ENCODE measurements at places on chromosomes 1 and 21. TPM values are rescaled to one million over a fixed set of nuclear protein-coding genes. Genes with fewer than 3 reads are reported as not detected.

Gene TDRD5
- polyA plus RNA-seq = 2.8 TPM

Gene TAS1R1
- polyA plus RNA-seq = 0.19 TPM

Gene HHAT
- polyA plus RNA-seq = 13.8 TPM

Gene SVBP
- 68.3 TPM for polyA plus RNA-seq

Gene VASH2
- 19.2 TPM for polyA plus RNA-seq

Gene CELA3B
- polyA plus RNA-seq = 0.36 TPM

Gene ZSWIM5
- polyA plus RNA-seq = 8.3 TPM

Gene SUMO3
- polyA plus RNA-seq = 101 TPM

Gene SAMSN1
- 2.7 TPM for polyA plus RNA-seq

Gene RSPH1
- 11.0 TPM for polyA plus RNA-seq

Gene DCAF8
- polyA plus RNA-seq = 264 TPM

Gene FCER1G
- 9.8 TPM for polyA plus RNA-seq

Gene FMO1
- polyA plus RNA-seq = 184 TPM

Gene LRRN2
- 14.7 TPM for polyA plus RNA-seq

Gene LCA5L
- polyA plus RNA-seq = 3.5 TPM

Gene S100A12
- polyA plus RNA-seq = 1.6 TPM

DNA sequence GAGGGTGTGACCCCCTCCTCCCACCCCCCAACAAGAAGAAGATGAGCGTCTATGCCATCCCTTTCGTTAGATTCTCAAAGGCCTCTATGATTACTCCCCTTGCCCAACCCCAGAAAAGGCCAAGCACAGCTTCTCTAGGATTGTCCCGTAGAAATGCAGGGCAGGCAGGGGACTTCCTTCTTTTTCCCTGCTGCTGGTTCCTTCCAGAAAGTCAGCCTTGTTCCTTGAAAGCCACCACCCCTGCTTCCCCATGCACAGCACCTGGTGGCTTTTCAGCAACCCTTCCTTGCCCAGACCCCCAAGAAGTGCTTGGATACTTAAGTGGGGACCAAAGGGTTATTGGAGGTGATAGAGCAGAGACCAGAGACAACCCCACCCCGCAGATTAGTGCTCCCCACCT lies 75.1 kb downstream of the ARHGEF10L start:
- no peak for DNase-seq

GRCh38 chr1:28199328-28200233 lies 23.1 kb upstream of the PTAFR start:
- no peak for DNase-seq

- no peak for DNase-seq
Observed at GRCh38 chr1:57440096-57440495, 16.2 kb upstream of the DAB1 start.

DNA sequence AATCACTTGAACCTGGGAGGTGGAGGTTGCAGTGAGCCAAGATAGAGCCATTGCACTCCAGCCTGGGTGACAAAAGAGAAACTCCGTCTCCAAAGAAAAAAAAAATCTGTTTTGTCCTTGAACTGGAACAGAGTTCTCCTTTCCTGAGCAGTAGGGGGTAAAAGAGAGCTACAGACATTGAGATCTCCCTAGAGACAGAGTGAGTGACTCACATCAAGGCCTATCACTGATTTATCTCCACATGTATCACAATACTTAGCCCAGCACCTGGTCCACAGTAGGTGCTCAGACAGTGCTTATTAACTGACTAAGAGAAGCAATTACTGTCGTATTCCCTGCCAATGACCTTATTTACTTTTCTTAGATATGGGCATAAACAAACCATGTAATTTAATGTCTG lies 354.1 kb upstream of the C1orf87 start:
- DNase-seq = no peak

DNA sequence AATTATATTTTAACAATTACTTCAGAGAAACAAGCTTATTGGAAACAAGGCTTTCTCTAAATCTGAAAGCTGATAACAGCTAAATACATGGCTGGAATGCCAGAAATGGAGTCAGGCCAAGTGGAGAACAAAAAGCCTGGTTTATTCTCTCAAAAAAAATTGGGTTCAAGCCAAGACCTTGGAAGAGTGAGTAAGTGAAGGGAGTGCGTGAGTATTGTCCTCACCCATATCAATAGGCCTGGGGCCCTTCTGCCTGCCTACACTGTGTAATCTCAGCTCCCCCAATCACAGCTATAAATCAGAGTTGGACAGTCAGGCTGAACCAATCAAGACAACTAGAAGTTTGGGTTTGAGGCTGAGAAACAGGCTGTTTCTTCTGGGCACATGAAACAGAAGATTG lies 7.4 kb downstream of the KYAT3 start:
- peak; percentile 49 for DNase-seq

- no peak for DNase-seq
Observed at GRCh38 chr1:202159534-202160371, 649 bp downstream of the PTPN7 start.

DNA sequence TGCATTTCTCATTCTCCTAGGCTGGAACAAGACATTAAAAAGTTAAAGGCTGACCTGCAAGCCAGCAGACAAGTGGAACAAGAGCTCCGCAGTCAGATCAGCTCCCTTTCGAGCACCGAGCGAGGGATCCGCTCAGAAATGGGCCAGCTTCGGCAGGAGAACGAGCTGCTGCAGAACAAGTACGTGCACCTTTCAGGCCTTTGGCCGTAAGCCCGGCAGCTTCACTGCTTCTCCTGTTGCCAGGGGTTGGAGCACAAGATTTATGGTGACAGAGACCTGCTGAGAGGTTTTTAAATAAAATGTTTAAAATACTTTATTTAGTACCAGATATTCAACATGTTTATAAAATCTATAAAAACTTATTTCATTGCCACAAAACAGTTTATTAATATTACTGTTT lies 53.4 kb downstream of the MACO1 start:
- no peak for DNase-seq

GRCh38 chr1:63262459-63262770 lies 60.0 kb upstream of the FOXD3 start:
- no peak for DNase-seq

DNA sequence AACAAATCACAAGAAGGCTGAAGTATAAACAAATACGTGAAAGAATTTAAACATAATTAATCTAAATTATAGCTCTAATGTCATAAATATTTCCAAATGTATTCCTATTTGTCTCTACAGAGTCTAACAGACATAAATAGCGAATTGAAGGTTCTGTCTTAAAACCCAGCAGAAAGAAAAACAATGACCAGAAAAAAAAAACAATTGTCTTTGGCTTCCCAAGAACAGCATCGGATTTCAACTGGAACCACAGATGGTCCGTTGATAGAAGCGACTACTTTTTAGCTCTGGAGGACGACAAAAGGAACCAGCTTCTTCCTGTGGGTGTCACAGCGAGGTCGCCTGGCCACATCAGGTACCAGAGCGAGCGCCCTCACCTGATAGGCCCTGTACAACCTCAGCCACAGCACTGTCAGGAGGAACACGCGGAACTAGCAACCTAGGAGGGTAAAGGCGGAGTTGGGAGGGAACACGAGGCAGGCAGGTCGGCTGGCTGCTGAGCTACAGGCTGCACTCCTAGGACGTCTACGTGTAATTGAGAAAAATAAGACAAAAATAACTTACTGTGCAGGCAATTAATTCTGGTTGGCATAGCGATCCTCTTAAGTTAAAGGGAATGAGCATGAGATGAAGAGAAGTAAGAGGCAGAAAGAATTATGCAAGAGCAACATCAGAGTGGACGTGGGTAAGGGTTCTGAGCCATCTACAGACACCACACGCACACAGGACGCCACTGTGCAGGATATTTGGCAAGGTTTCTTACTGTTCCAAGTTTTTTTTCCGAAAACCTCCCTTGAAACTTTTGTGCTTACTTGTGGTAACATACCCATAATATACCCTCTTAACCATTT lies 16.7 kb upstream of the PRDM15 start:
- DNase-seq = no peak

GRCh38 chr1:65971547-65971946 lies 178.9 kb downstream of the PDE4B start:
- no peak for DNase-seq

GRCh38 chr1:7009741-7010525 lies 224.7 kb downstream of the CAMTA1 start:
- DNase-seq = no peak

DNA sequence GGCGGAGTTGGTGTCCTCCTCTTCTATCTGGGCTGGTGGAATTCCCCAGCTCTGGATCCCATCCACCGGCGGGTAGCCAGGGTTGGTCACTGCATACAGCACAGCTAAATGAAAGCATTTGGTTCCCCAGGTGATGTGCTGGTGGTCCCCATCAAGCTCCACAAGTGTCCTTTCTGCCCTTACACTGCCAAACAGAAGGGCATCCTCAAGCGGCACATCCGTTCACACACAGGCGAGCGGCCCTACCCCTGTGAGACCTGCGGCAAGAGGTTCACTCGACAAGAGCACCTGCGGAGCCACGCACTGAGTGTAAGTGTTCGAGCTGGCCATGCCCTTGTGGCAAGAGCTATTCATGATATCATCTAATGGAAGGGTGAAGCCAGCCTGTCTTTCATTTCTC lies 15.9 kb downstream of the ZBTB8B start:
- DNase-seq = no peak

- DNase-seq = no peak
Observed at GRCh38 chr1:41631971-41632370, 147.5 kb upstream of the EDN2 start.

DNA sequence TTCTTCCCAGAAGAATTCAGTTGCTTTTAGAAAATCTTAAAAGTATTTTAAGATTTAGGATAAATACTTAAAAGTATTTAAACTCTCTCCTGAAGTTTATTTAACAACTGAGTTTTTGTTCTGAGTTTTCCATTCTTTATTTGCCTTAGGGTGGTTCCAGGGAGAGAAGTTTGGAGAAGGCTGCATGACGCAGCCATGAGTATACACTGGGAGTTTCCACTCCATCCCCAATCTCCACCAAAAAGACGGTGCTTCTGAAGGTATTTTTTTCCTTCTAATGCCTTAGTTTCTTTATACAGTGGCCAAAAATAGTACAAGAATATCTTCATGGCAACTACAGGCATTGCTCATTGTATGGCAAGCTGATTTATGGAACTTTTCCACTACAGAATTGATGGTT lies 122.7 kb downstream of the ST6GALNAC5 start:
- DNase-seq = no peak

DNA sequence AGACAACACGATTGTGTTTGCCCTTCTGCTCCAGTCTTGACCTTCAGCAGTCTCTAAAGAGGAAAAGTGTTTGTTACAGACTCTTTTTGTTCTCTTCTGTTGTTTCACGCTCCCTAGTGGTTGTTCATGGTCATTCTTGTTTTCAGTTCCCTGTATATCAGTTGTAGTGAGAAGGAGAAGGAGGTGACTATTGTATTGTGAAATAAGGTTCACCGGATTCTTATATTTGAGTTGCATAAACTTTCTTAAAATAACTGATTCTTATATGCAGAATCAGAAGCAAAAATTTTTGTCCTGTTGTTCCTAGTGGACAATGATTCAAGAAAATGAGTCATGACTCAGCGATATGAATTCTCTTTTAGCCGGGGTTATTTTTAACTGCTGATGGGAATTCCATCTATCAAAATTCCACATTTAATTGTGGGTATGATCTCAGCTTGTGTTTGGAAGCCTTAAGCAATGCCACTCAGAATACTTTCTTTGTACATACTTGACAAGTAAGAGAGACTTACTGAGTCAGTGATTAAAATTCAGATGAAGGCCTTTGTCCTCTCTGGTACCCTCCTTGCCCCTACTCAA lies 152.2 kb downstream of the CLEC20A start:
- no peak for DNase-seq

GRCh38 chr1:23872421-23872820 lies 4.3 kb upstream of the FUCA1 start:
- DNase-seq = no peak

GRCh38 chr21:42480736-42481135 lies 15.3 kb downstream of the RSPH1 start:
- no peak for DNase-seq

DNA sequence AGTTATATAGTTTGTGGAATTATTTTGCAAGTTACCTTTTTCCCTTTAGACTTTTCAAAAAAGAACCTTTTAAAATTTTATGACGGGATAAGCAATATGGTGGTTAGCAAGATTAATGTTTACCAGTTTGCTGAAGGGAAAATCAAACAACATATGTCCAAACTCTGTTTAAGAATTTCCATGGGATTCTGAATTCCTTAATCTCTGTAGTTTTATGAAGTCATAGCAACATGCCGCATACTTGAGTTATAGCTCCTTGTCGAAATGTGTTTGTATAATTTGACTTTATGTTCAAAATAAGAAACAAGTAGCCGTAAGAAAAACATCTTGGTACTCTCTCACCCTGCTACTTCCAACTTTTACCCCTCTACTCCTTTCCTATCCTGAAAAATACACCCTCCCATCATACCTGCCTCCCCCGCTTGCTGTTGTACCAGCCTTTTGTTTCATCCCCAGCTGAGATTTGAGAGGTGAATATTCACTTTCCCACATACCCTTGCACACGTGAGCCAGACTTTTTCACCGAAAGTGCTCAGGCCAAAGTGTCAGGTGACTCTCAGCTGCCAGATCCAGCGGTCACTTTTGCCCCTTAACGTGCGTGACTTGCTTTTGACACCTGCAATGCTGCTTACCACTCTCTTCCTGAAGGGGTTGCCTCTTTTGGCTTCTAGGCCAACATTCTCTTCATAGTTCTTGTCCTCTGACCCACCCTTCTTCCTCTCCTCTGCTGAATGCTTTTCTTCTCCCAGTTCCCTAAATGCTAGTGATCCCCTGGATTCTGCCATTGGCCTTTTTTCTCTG lies 83.5 kb upstream of the ZNF326 start:
- DNase-seq = no peak

- DNase-seq = no peak
Observed at GRCh38 chr1:170460414-170461155, 71.4 kb upstream of the GORAB start.

DNA sequence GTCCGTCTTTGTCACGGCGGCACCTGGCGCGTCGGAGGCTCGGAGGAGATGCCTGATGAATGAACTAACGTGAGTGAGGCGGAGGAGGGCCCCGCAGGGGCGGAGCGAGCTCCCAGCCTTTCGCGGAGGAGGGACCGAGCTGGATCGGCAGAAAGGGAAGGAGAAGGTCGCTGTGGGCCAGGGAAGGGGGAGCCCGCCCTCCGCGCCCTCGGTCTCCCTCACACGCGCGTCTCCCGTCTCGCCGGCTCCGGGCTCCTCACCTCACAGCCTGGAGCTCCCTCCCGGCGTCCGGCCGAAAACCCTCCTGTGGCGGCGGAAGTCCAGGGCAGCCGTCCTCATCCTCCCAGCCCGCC lies 519 bp downstream of the ZNF496 start:
- DNase-seq = peak; percentile 82

Data from renal pelvis (tissue), 12 donors.